Gastrocnemius medialis (tissue), 4 donors: ENCODE measurements at places on chromosomes 5 and 9.

- H3K4me1 ChIP-seq, result no peaks in the 10 kb centered on the region
- H3K36me3 ChIP-seq, result no peaks in the 10 kb centered on the region
- H3K27ac ChIP-seq, result no peak overlapping the region
- no peak for DNase-seq
- H3K4me3 ChIP-seq, result no peak overlapping the region
- H3K27me3 ChIP-seq, result no peaks in the 10 kb centered on the region
Measured at GRCh38 chr9:15374310-15374709, 48.4 kb upstream of the SNAPC3 start.

- no peak overlapping the region for H3K4me3 ChIP-seq
- H3K27ac ChIP-seq, result no peak overlapping the region
- H3K4me1 ChIP-seq, result no peaks in the 10 kb centered on the region
- H3K27me3 ChIP-seq, result no peaks in the 10 kb centered on the region
- no peak for DNase-seq
Measured at GRCh38 chr5:82363524-82363923, 85.4 kb upstream of the RPS23 start.

- DNase-seq, result peak; percentile 4
- peak overlapping the region; percentile 59 for H3K27ac ChIP-seq
- no peak overlapping the region for H3K4me3 ChIP-seq
Measured at GRCh38 chr9:13860019-13860418, 453.9 kb downstream of the NFIB start.

- H3K4me1 ChIP-seq, result no peaks in the 10 kb centered on the region
- H3K4me3 ChIP-seq, result no peak overlapping the region
- H3K27me3 ChIP-seq, result no peaks in the 10 kb centered on the region
- no peak for DNase-seq
Measured at GRCh38 chr5:19886123-19886917, 101.7 kb downstream of the CDH18 start.

DNA sequence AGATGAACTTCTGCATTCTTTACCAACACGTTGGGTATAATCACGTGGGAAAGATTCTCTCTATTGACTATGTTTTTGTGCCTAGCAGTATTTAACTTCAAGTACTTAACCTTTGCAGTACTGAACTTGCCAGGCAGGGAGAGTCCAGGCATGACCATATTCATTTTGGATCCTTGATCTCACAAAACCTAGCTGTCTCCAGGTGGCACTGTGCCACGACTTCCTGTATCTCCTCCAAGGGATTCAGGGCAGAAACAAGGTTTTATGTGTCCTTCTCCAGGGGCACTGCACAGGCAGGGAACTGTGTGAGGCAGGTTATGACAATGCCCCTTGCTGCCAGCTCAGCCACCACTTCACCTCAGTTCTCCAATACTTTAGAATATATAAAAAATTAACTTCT, 11.7 kb upstream of the IFNA5 start:
- H3K27me3 ChIP-seq, result no peaks in the 10 kb centered on the region
- H3K4me3 ChIP-seq, result no peak overlapping the region
- H3K4me1 ChIP-seq, result no peaks in the 10 kb centered on the region
- no peak overlapping the region for H3K27ac ChIP-seq

DNA sequence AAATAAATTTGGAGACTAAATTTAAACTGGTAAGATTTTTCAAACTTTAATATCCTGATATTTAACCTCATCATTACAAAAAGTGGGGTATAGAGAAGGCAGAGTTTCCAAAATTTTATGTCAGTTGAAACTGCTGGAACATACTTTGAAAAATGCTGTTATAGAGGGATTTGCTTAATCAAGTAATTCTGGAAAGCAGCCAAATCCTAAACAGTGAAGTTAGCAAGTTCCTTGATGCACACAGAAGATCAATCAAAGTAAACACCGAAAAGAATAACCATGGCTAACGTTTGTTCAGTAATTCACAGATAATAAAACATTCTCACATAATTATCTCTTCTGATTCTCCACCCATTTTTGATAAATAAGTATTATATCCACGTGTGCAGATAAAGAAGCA, 8.1 kb upstream of the PRR16 start:
- peaks cover 19% of the 10 kb centered on the region for H3K4me1 ChIP-seq
- H3K4me3 ChIP-seq, result no peak overlapping the region
- H3K27ac ChIP-seq, result no peak overlapping the region
- no peak for DNase-seq

GRCh38 chr5:34608859-34609648, 47.1 kb upstream of the RAI14 start:
- no peak overlapping the region for H3K27ac ChIP-seq
- no peaks in the 10 kb centered on the region for H3K4me1 ChIP-seq
- DNase-seq, result no peak
- no peak overlapping the region for H3K4me3 ChIP-seq
- H3K27me3 ChIP-seq, result no peaks in the 10 kb centered on the region

GRCh38 chr5:123752552-123753179, 240.7 kb downstream of the CSNK1G3 start:
- no peak overlapping the region for H3K4me3 ChIP-seq
- no peak overlapping the region for H3K27ac ChIP-seq
- DNase-seq, result peak; percentile 13

DNA sequence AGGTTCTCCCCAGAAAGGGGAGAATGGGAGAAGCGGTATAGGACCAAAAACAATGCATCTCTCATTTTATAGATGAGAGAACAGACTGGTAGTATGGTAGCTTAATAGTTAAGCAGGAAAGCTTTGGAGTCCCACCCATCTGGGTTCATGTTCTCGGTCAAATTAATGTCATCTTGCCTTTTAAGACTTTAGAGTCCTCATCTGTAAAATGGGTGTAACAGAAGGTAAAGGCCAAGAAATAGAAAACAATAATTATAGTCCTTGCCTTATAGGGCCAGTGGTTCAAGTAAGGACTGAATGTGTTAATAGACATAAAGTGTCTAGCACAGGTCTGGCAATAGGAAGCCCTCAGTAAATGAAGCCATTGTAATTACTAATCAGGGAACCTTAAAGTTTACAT, 16.4 kb downstream of the SMIM3 start:
- no peaks in the 10 kb centered on the region for H3K36me3 ChIP-seq
- H3K4me3 ChIP-seq, result no peak overlapping the region
- no peaks in the 10 kb centered on the region for H3K27me3 ChIP-seq
- H3K4me1 ChIP-seq, result no peaks in the 10 kb centered on the region

- H3K27me3 ChIP-seq, result no peaks in the 10 kb centered on the region
- H3K36me3 ChIP-seq, result no peaks in the 10 kb centered on the region
- no peak overlapping the region for H3K4me3 ChIP-seq
- DNase-seq, result no peak
- H3K4me1 ChIP-seq, result peaks cover 10% of the 10 kb centered on the region
- no peak overlapping the region for H3K27ac ChIP-seq
Measured at GRCh38 chr9:130756455-130757152, 63.0 kb downstream of the EXOSC2 start.

- no peaks in the 10 kb centered on the region for H3K4me1 ChIP-seq
- no peak for DNase-seq
- H3K4me3 ChIP-seq, result no peak overlapping the region
- H3K27me3 ChIP-seq, result no peaks in the 10 kb centered on the region
- H3K27ac ChIP-seq, result no peak overlapping the region
Measured at GRCh38 chr5:144333336-144333920, 162.8 kb downstream of the KCTD16 start.

- H3K4me1 ChIP-seq, result no peaks in the 10 kb centered on the region
- H3K27me3 ChIP-seq, result no peaks in the 10 kb centered on the region
- H3K27ac ChIP-seq, result no peak overlapping the region
- DNase-seq, result no peak
- H3K4me3 ChIP-seq, result no peak overlapping the region
- H3K36me3 ChIP-seq, result no peaks in the 10 kb centered on the region
Measured at GRCh38 chr5:14902826-14903560, 31.4 kb upstream of the ANKH start.

- H3K27ac ChIP-seq, result peak overlapping the region; percentile 37
- peaks cover 57% of the 10 kb centered on the region for H3K4me1 ChIP-seq
- no peaks in the 10 kb centered on the region for H3K36me3 ChIP-seq
- no peak for DNase-seq
- no peak overlapping the region for H3K4me3 ChIP-seq
- H3K27me3 ChIP-seq, result no peaks in the 10 kb centered on the region
Measured at GRCh38 chr9:92747459-92748232, 17.0 kb downstream of the BICD2 start.

- no peaks in the 10 kb centered on the region for H3K27me3 ChIP-seq
- no peaks in the 10 kb centered on the region for H3K4me1 ChIP-seq
- no peaks in the 10 kb centered on the region for H3K36me3 ChIP-seq
- no peak overlapping the region for H3K4me3 ChIP-seq
- no peak overlapping the region for H3K27ac ChIP-seq
Measured at GRCh38 chr5:93915142-93915553, 173.7 kb upstream of the POU5F2 start.

GRCh38 chr5:72291601-72292000, 28.4 kb downstream of the MRPS27 start:
- DNase-seq, result no peak
- no peak overlapping the region for H3K27ac ChIP-seq
- no peak overlapping the region for H3K4me3 ChIP-seq
- peaks cover 13% of the 10 kb centered on the region for H3K4me1 ChIP-seq

DNA sequence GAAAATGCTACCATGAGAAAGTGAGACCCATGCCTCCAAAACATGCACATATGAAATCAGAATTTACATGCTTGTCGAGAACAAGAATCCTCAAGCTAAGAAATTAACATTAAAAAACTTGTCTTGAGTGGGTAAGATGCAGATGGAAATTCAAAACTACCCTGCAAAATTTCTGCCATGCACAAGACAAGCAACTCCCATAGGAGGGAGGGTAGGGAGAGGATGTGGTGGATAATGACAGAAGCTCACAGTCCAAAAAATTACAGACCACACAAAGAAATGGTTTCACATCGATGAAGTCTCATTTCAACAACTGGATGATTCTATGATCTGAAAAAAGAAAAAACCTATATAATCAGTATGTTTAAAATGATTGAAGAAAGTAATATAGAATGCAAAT, 319.9 kb upstream of the PTGER4 start:
- no peak overlapping the region for H3K4me3 ChIP-seq
- no peak for DNase-seq
- H3K27me3 ChIP-seq, result no peaks in the 10 kb centered on the region
- no peaks in the 10 kb centered on the region for H3K36me3 ChIP-seq

DNA sequence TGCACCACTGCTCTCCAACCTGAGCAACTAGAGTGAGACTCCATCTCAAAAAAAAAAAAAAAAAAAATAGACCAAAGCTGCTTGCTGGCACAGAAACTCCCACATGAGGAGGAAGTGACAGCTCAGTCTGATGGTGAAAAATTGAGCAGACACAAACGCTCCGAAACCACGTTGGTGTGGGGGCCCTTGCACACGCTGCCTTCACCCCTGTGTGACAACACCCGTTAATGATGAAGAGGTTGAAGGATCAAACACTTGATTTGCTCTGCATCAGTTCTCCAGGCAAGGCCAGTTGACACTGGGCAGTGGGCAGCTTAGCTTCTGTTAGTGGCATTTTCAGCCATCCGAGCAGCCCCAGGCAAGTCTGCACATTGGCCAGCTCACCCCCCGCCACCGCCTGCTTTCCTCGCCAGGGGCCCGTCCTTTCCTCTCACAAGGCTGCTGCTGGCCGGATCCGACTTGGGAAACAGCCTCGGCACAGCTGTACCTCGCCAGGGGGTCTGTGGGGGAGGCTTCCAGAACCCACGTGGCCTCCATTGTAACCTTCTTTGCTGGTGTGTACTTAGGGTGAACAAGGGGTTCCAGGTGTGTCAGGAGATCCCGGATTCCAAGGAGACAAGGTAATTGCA, 79.8 kb downstream of the COL27A1 start:
- no peaks in the 10 kb centered on the region for H3K27me3 ChIP-seq
- H3K36me3 ChIP-seq, result no peaks in the 10 kb centered on the region
- no peak overlapping the region for H3K27ac ChIP-seq
- peaks cover 14% of the 10 kb centered on the region for H3K4me1 ChIP-seq

DNA sequence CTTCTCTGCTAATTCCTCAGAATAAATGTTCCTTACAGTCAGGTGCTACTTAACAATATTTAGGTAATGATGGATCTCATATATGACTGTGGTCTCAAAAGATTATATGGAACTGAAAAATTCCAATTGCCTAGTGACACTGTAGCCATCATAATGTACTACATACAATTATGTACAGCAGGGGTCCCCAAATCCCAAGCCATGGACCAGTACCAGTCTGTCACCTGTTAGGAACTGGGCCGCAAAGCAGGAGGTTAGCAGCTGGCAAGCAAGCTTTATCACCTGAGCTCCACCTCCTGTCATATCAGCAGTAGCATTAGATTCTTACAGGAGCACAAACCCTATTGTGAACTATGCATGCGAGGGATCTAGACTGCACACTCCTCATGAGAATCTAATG, 69.6 kb downstream of the NR2F1-AS1 start:
- H3K4me1 ChIP-seq, result no peaks in the 10 kb centered on the region
- no peak for DNase-seq
- no peak overlapping the region for H3K4me3 ChIP-seq
- H3K27ac ChIP-seq, result no peak overlapping the region

GRCh38 chr5:82346399-82347165, 68.4 kb upstream of the RPS23 start:
- no peaks in the 10 kb centered on the region for H3K27me3 ChIP-seq
- H3K4me3 ChIP-seq, result no peak overlapping the region
- peak overlapping the region; percentile 23 for H3K27ac ChIP-seq

GRCh38 chr5:56344594-56344993, 111.5 kb upstream of the ANKRD55 start:
- no peak overlapping the region for H3K4me3 ChIP-seq
- no peak overlapping the region for H3K27ac ChIP-seq
- peaks cover under 1% of the 10 kb centered on the region for H3K4me1 ChIP-seq
- no peaks in the 10 kb centered on the region for H3K27me3 ChIP-seq

DNA sequence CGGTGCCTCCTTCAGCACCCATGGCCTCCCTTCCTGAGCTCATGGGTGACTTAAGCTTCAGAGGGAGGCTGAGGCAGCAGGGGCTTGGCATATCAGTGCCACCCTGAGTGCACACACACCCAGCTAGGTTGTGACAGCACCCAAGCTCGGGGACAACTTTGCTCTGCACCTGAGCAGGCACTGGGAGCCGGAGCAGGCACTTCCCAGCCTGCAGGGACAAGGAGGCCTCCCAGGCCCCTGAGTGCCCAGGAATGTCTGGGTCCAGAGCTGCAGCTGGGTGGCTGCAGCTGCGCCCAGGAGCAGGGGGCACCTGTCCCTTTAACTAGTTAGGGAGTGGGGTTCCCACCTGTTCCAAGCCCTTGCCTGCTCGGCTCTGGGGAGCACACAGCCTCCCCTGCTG, 48.7 kb upstream of the CDH12 start:
- no peak for DNase-seq
- H3K4me1 ChIP-seq, result no peaks in the 10 kb centered on the region
- no peaks in the 10 kb centered on the region for H3K27me3 ChIP-seq
- no peaks in the 10 kb centered on the region for H3K36me3 ChIP-seq
- H3K4me3 ChIP-seq, result no peak overlapping the region
